ENCODE measurements at places on chromosomes 12 and 14. TPM values are rescaled to one million over a fixed set of nuclear protein-coding genes. Genes with fewer than 3 reads are reported as not detected.

DNA sequence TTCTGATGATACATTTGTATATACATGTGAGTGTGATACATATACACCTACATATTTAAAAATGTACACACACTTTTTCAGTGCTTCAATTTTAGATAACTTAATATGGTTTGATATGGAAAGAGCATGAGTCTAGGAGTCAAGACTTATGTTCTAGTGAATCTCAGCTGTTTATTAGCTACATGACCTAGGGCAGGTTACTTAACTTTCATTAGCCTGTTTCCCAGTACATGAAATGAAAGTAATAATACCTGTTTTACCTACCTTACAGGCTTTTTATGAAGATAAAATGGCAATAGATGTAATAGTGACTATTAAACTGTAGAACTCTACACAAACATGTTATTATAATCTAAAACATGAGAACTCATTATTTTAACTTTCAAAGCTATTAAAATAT lies 39.5 kb downstream of the KIF21A start:
- no peak overlapping the region for H3K27ac ChIP-seq
- no peaks in the 10 kb centered on the region for H3K36me3 ChIP-seq
- H3K4me1 ChIP-seq = no peaks in the 10 kb centered on the region
- DNase-seq = no peak

- no peak overlapping the region for H3K27ac ChIP-seq
- H3K4me1 ChIP-seq = no peaks in the 10 kb centered on the region
- no peak overlapping the region for H3K4me3 ChIP-seq
- H3K36me3 ChIP-seq = no peaks in the 10 kb centered on the region
- no peak for DNase-seq
These were observed 112.0 kb downstream of the EPS8 start for GRCh38 chr12:15677228-15677627.

- no peak overlapping the region for H3K27ac ChIP-seq
- H3K36me3 ChIP-seq = no peaks in the 10 kb centered on the region
- H3K4me3 ChIP-seq = no peak overlapping the region
- no peaks in the 10 kb centered on the region for H3K4me1 ChIP-seq
- H3K27me3 ChIP-seq = no peaks in the 10 kb centered on the region
These were observed 184.8 kb downstream of the PIK3C2G start for GRCh38 chr12:18446061-18446644.

DNA sequence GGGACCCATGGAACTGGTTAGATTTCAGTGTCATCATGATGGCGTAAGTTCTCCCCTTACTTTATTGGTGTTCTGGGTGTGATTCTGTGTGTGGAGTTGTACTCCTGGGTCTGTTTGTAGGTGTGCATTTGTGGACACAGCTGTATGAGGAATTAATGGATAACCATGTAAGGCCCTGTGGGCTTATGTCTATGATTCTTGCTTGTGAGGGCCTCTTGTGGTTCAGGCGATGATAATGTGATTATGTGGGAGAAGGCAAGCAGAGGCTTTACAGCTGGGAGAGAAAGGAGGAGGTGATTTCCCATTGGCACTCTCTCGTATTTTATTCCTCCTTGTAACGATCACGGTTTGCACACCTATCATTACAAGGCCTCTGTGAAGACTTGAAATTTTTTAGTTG lies 96.1 kb downstream of the SCN8A start:
- no peak overlapping the region for H3K4me3 ChIP-seq
- no peaks in the 10 kb centered on the region for H3K36me3 ChIP-seq
- H3K27ac ChIP-seq = no peak overlapping the region
- no peaks in the 10 kb centered on the region for H3K4me1 ChIP-seq
- H3K27me3 ChIP-seq = no peaks in the 10 kb centered on the region
- DNase-seq = no peak

DNA sequence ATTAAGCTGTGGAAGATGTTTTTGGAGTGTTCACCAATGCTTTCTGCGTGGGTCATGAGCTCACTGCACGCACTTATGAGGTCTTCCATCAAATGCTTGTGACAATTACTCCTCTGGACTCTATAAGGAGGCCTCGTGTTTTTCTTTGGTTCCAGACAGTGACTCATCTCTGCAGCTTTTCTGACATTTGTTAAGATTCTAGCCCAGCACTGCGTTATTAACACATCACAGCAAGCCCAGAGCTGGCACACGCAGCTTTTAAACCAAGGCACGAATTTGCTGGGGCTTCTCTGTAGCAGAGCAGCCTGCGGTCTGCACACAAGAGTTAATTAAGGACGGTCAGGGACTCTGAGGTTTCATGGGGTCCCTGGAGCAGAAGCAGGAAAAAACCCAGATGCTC lies 16.9 kb downstream of the MEG3 start:
- no peaks in the 10 kb centered on the region for H3K36me3 ChIP-seq
- DNase-seq = peak; percentile 10
- no peak overlapping the region for H3K4me3 ChIP-seq
- H3K27ac ChIP-seq = no peak overlapping the region

GRCh38 chr14:29918981-29919380 lies 8.7 kb downstream of the PRKD1 start:
- H3K27me3 ChIP-seq = no peaks in the 10 kb centered on the region
- no peak for DNase-seq
- H3K4me1 ChIP-seq = no peaks in the 10 kb centered on the region
- no peak overlapping the region for H3K4me3 ChIP-seq
- no peak overlapping the region for H3K27ac ChIP-seq

The CLEC4A gene
- 6.0 TPM for total RNA-seq

The PRIMA1 gene
- not detected for total RNA-seq

DNA sequence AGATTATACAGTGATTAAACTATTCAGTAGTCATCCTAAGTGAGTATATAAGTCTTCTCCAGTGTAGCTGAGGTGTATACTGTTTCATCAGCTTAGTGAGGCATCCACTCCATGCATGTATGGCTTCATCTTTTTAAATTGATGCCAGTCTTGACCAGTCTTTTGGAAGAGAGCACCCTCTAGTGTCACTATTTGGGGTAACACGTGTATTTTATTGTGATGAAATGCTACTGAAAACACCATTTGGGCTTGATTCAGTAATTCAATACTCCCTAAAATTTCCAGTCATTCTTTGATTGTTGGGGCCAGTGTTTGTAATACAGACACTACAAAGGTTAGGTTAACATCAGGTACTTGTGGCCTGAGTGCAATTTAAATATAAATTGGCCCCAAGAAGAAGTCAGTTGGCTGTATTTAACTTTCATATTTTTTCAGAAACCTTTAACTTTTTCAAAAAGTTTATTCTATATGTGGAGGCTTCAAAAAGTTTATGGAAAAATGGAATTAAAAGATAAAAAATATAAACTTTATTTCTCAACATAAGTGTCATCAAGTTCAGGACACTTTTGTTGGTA lies 35.3 kb downstream of the MIPOL1 start:
- H3K27me3 ChIP-seq = no peaks in the 10 kb centered on the region
- DNase-seq = no peak
- no peak overlapping the region for H3K27ac ChIP-seq
- H3K4me3 ChIP-seq = no peak overlapping the region
- H3K4me1 ChIP-seq = no peaks in the 10 kb centered on the region
- no peaks in the 10 kb centered on the region for H3K36me3 ChIP-seq

DNA sequence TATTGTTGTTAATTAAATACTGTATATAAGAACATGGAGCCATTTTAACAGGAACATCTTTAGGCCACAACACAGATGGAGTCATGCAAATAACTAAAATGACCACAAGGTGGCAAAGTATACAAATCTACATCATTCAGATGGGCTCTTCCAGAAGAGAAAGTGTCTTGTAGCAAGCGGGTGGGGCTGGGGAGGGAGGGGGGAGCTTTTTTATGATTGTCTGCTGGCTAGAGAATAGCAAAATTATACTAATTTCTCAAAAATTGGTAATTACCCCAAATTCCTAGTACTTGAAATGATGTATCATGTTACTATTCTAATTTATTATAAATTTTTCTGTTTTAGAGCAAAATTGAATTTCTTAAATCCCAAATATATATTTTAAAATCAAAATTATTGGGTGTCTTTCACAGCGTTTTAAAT lies 378.7 kb downstream of the PRKD1 start:
- H3K4me1 ChIP-seq = no peaks in the 10 kb centered on the region
- H3K27me3 ChIP-seq = no peaks in the 10 kb centered on the region
- H3K36me3 ChIP-seq = no peaks in the 10 kb centered on the region

The DDIT3 gene
- total RNA-seq = 19.7 TPM

GRCh38 chr14:105078294-105078693 lies 13.1 kb upstream of the GPR132 start:
- no peaks in the 10 kb centered on the region for H3K27me3 ChIP-seq
- H3K36me3 ChIP-seq = no peaks in the 10 kb centered on the region
- H3K4me3 ChIP-seq = no peak overlapping the region
- H3K27ac ChIP-seq = no peak overlapping the region
- DNase-seq = no peak

DNA sequence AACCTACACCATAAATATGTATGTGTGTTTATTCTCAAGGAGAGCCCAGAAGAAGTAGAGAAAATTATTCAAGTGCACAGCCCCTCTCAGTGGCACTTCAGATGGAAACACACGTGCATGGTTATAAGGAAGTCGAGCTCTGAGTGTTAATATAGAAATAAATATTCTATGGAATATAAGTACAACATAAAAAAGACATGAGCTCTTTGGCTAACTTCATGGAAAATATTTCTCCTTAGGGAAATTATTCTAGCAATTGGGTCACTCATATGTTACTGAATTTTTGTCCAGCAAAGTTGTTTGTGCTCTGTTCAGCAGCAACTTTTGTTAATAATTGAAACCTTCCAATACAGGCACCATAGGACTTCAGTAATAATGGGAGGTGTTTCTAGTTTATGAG lies 939.0 kb downstream of the LRFN5 start:
- no peaks in the 10 kb centered on the region for H3K36me3 ChIP-seq
- H3K27ac ChIP-seq = no peak overlapping the region
- no peak overlapping the region for H3K4me3 ChIP-seq

DNA sequence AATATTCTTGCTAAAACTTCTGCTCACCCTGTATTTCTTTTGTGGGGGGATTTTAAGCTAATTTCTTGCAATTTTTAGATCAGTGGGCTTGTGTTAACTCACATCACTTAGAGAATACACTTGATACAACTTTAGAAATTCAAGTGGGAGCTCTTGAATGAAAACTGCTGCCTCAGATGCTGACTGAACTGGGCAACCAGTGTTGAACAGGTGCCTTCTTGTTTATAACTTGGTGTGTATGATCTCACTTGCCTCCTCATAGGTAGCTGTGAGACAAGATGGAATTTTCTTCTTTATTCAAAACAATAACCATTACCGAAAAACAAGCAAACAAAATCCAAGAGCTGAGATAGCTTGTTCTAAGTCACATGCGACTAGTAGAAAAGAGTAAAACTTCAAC lies 63.5 kb downstream of the FGD4 start:
- H3K4me3 ChIP-seq = no peak overlapping the region
- H3K27ac ChIP-seq = no peak overlapping the region
- no peaks in the 10 kb centered on the region for H3K36me3 ChIP-seq
- peaks cover 4% of the 10 kb centered on the region for H3K4me1 ChIP-seq
